AG09309 (cell line): ENCODE measurements at places on chromosomes 1 and 21.

GRCh38 chr1:58900396-58900795, 116.5 kb upstream of the JUN start:
- DNase-seq = no peak

GRCh38 chr1:84929581-84929980, 36.6 kb upstream of the LPAR3 start:
- no peak for DNase-seq

DNA sequence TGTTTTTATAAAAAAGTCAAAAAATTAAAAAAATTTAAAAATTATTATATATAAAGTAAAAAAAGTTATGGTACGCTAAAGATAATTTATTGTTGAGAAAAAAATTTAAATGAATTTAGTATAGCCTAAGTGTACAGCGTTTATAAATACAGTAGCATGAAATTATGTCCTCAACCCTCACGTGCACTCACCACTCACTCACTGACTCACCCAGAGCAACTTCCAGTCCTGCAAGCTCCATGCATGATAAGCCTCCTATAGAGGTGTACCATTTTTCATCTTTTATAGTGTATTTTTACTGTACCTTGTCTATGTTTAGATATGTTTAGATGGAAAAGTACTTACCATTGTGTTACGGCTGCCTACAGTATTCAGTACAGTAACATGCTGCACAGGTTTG, 5.1 kb downstream of the DISC1 start:
- no peak for DNase-seq

- DNase-seq = peak; percentile 44
Observed at GRCh38 chr1:202367271-202367670, 18.8 kb downstream of the PPP1R12B start.

GRCh38 chr1:23798662-23799142, 1.9 kb downstream of the GALE start:
- DNase-seq = no peak

DNA sequence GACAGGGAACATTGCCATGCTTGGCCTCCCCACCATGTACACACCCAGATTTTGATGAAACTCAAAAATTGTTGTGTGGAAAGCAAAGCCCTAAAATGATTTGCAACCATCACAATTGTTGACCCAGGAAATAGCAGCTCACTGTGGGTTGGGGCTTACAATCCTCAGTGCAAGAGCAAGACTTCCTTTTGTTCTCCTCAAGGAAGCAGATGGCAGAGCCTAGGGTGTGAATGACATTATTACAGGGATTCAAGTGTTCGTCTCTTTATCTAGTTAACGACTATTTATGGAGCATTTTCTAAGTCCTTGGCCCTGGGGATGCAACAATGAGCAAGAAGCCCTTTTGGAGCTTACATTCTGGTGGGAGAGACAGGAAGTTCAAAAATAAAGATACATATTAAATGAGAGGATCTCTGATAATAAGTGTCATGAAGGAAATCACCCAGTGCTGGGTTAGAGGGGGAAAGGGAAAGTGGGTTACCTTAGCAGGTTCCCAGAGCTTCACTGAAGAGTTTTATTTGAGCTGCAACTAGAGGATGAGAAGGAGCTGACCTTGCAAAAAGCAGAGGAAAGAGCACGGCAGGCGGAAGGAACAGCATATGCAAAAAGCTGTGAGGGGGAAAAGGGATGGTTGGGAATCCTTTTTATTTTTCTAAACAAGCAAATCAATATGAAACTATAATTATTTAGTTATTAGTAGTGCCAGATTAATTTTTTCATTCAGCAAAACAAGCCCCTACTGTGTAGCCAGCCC, 38.5 kb upstream of the ID3 start:
- no peak for DNase-seq

DNA sequence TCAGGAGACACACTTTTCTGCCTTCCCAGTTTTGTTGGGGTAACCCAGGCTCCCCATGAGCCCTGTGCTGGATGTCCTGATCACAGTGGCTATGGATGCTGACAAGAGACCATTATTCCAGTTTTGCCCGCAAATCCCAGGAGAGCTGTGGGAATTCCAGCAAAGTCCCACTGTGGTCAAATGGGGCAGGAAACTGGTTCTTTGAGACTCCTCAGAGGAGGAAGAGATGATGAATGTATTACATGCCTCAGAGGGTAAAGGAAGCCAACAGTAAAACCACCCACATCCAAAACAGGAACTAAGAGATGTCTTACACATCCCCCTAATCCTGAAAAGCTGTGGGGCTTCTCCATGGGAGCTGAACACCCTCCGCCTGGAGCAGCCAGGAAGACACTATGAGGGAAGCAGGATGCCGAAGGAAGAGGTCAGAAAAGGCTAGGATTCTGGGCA, 12.8 kb upstream of the MPZL1 start:
- no peak for DNase-seq

- no peak for DNase-seq
Observed at GRCh38 chr1:84298328-84298683, 3.2 kb upstream of the SAMD13 start.

DNA sequence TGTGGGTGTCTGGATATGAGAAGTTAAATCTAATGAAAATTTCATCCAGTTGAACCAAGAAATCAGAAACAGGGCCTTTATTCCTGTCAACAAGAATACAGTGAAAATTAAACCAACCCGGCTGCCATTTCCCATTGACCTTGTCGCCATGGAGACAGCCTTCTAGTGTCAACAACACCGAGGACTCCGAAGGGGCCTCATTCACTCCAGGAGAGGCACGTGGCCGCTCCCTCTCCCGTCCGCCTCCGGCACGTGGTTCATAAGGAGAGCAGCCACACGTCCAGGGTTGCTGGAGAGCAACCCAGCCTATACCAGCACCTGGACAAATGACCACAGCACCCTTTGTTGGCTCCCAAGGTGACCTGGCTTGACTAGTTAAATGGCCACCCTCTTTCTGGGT, 120.3 kb upstream of the VAMP3 start:
- DNase-seq = no peak

DNA sequence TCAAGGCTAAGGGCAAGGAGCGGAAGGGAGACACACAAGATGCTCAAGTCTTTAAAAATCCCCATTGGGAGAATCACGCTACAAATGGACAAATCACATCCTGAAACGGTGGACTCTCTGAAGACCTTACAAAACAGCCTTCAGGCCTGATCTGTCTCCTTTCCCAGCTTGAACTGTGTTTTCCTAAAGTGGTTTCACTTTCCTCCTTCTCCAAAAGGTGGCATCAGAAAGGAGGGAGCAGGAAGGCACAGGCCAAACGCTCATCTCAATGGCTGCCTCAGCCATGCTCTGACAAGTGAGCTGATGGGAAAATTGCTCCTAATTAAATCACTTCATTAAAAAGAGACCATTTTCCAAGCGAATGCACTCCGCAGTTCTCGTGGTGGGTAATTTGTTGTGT, 47.7 kb downstream of the UTP25 start:
- peak; percentile 42 for DNase-seq

DNA sequence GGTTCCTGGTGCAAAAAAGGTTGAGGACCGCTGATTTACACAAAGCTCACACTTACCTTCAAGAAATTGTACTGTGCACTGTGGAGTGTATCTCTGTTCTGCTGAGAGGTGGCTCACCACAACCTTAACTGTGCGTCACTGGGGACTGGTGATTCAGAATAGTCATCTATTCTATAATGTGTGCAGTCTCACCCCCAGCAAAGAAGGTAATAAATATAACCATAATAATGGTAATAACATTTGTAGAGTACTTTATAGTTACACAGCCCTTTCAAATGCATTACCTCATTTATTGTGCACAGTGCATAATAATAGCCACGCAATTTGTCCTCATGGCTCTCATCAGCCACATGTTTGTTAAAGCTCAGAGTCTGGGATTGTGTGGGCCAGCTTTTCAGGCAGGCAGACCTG, 59.4 kb upstream of the DUSP10 start:
- no peak for DNase-seq

- no peak for DNase-seq
Observed at GRCh38 chr1:179187735-179188471, 41.6 kb downstream of the ABL2 start.

GRCh38 chr21:31382060-31382459, 38.0 kb upstream of the TIAM1 start:
- DNase-seq = no peak

GRCh38 chr1:22104865-22105437, 37.9 kb downstream of the WNT4 start:
- no peak for DNase-seq

- DNase-seq = no peak
Observed at GRCh38 chr1:27258598-27258997, 24.2 kb downstream of the WDTC1 start.

DNA sequence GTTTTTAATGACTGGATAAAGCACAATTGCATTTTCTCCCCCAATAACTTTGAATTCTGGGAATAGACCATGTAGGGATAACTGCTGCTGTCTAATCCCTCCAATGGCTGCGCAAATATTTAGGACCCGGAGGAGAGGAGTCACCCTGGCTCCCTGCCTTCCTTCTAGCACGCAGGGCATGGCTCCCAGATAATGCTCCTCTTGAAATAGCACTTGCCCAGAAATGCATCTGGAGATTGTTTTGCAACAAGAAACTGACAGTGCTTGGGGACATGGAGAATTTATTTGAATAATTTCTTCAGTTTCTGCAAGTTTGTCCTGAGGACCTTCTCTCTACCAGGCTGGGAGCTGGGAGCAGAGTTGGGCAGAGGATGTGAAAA, 83.5 kb downstream of the MAN1C1 start:
- no peak for DNase-seq

- DNase-seq = no peak
Observed at GRCh38 chr1:60169206-60169605, 95.6 kb upstream of the C1orf87 start.

- peak; percentile 27 for DNase-seq
Observed at GRCh38 chr1:22379566-22379965, 72.1 kb upstream of the ZBTB40 start.

DNA sequence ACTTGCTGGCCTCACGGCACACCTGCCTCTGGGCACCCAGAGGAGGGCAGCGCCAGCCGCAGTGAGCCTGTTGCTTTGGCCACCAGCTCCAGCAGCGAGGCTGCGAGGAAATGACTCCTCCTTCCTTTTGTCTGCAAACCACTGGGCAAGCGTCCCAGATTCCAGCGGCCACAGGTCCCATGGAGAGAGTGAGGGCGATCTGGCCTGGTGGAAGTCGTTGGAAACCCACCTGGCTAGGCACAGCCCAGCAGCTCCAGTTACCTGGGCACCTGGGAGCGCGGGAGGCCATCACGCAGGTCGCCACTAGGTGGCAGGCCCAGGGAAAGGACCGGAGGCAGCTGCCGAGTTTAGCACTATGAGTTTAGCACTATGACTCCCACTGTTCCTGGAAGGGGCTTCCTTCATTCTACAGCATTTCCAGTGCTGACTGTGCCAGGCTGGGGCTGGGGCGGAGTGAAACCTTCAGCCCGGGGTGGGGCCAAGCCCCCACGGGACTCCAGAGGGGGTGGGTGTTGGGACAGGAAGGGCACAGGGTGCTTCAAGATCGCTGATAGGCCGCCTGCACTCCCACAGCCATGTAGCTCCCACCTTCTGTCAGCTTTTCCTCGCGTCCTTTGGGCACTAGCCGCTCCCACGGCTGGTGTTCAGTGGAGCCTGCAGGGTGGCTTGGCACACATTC, 1.1 kb upstream of the ESPN start:
- DNase-seq = no peak

- no peak for DNase-seq
Observed at GRCh38 chr1:37131281-37131680, 97.0 kb upstream of the GRIK3 start.

DNA sequence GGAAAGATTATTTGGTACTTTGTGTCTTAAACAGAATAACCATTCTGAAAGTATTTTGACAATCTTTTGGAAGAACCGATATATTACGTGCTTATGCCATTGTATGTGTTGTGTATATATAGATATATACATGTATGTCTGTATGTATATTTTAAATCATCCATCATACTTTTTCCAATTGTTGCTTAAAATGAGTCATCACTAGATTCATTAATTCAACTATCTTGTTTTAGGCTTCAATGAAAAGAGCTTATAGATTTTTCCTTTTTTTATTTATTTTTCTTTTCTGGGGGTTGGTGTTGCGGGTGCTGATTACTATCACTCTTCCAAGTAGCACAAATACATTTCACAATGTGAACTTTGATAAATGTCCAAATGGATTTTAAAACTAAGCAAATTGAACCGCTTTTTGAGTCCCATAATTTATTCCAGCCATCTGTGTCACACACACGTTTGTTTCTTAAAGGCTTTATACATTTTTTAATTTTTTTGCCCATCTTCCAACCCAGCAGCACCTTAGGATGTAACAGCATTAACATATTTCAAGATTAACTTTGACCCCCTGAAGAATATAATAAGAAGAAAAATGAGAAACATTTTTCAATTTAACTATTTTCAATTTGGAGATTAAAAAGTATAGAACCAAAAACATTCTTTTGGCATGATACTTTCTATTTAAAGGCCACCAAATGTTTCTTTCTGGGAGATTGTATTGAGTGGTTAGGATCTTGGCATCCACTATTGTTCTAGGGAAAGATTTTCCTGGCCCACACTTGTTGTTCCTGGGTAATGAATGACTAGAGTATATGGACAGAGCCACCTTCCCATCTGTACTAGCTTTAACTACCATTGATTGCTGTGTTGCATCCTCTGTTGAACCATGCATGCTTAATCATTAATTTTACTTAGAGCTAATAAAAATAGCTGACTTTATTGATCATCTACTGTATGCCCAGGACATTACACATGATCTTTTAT, 9.3 kb upstream of the DPYD start:
- no peak for DNase-seq

GRCh38 chr1:156337888-156338179, 258 bp downstream of the CCT3 start:
- no peak for DNase-seq

GRCh38 chr1:57204091-57204490, 219.8 kb downstream of the DAB1 start:
- DNase-seq = no peak

- DNase-seq = no peak
Observed at GRCh38 chr1:154848983-154849382, 21.1 kb downstream of the KCNN3 start.

GRCh38 chr1:100077531-100077930, 55.2 kb downstream of the SASS6 start:
- DNase-seq = no peak

DNA sequence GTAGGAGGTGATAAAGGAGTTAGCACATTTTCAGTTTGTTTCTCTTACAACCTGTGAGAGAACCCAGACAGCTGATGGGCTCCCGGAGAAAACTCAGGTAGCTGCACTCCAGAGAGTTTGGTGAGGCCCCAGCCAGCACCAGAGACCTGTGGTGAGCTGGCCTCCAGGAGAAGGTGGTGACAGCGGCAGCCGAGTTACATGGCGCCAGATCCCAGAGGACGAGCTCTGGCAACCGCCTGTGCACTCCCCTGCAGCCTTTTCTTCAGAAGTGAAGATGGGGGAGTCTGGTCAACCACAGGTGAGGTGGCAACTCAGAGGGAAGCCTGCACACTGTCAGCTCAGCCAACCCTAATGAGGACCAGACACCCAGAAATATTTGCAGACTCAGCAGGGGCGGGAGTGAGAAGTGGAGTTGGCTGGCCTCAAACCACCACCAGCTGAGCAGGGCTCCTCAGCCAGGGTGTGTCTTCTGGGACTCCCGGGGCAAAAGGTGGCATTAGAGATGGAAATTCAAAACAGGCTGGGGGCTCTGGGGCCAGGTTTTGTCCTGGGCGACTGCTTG, 209.7 kb downstream of the SETD4 start:
- DNase-seq = no peak

GRCh38 chr1:89603651-89604413, 29.1 kb upstream of the LRRC8C start:
- peak; percentile 14 for DNase-seq

GRCh38 chr1:109980324-109981003, 4.1 kb upstream of the AHCYL1 start:
- no peak for DNase-seq
